ENCODE measurements at places on chromosomes 11 and 22.

DNA sequence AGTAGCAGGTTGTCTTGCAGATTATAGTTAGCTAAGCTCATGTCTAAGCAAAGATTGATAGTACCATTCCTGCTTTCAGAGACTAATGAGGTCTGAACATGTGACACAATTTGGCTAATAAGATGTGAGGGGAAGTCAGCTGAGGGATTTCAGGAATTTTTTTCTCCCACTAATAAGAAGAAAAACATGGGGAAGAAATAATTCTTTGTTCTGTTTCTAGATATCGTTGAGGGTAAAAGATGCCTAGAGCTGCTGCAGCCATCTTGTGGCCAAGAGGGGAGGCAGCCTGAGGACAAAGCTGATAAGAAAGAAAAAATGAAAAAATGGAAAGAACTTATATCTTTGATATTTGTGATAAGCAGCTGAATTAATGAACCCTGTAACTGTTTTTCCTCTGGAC lies 1334.4 kb downstream of the LRRC4C start:
- no peak for DNase-seq

- DNase-seq, result no peak
Measured at GRCh38 chr11:29934115-29934638, 82.7 kb downstream of the KCNA4 start.

GRCh38 chr22:38468443-38469305 lies 778 bp downstream of the KDELR3 start:
- no peak for DNase-seq

- DNase-seq, result peak; percentile 80
Measured at GRCh38 chr11:43687120-43687791, 6.7 kb downstream of the HSD17B12 start.

DNA sequence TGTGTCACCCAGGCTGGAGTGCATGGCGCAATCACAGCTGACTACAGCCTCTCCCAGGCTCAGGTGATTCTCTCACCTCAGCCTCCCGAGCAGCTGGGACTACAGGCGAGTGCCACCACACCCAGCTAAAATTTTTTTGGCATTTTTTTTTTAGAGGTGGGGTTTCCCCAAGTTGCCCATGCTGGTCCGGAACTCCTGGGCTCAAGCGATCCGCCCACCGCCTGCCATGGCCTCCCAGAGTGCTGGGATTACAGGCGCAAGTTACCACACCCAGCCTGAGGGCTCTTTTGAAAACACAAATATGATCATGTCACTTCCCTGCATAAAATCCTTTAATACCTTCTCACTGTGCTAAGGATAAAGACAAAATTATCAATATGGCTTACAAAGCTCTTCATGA lies 88.1 kb downstream of the MAML2 start:
- DNase-seq, result peak; percentile 23

GRCh38 chr22:31488346-31488883 lies 1.2 kb downstream of the EIF4ENIF1 start:
- no peak for DNase-seq

All from epithelial cell of esophagus (primary cell).